ENCODE measurements at places on chromosomes 7 and 10.
A peak's percentile ranks its signal among the peaks of the same experiment; 100 is the strongest.

DNA sequence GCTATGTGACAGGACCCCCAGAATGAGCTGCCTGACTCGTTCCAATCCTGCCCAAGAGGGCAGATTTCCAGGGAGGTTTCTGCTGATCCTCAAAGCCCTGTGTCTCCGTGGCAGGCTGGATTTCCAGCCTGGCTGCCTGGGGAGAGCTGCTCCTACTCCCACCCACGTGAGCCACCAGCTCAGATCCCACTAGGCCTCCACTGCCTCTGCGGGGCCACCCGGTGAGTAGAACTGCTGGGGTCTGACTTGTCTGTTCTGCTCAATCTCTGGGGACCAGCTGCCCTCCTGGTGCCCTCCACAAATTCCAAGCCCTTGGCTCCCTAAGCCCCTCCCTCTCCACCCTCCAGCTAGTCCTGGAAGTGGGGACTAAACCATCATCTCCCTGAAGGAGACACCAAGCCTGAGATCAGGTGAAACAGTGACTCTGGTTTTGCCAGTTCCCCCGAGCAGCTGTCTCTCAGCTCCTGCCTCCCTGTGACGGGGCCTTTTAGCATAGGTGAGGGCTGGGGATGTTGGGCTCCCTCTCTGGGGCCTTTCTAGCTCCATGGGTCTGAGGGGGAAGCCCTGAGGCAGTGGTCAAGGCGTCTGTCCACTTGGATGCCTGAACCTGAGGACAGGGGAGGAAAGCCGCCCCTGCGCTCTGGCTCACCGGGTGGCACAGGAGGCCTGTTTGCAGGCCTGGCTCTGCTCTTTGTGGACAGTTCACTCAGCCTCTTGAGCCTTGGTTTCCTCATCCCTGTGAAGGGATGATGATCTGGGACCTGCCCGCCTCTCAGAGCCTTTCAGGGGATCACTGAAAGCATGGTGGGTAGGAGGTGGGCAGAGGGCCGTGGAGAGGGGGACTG is 5.6 kb downstream of the FAM241B start:
- no peak for DNase-seq

GRCh38 chr7:108528183-108528712 is 2.3 kb upstream of the PNPLA8 start:
- DNase-seq = no peak

DNA sequence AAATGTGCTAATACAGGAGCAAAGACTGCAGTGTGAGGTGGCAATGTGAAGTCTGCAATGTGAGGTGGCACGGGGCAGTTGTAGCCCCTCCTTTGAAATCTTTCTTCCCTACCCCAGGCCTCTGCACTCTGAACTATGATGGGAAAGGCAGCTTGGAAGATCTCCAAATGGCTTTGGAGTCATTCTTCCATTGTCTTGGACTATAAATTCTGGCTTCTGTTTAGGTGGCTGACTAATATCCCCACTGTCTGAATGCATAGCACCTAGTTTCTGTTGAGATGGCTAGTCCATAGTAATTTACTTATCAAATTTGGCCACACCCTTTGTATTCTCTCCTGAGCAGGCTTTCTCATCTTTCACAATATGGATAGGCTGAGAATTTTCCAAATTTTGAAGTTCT is 175.0 kb downstream of the CFTR start:
- no peak for DNase-seq

DNA sequence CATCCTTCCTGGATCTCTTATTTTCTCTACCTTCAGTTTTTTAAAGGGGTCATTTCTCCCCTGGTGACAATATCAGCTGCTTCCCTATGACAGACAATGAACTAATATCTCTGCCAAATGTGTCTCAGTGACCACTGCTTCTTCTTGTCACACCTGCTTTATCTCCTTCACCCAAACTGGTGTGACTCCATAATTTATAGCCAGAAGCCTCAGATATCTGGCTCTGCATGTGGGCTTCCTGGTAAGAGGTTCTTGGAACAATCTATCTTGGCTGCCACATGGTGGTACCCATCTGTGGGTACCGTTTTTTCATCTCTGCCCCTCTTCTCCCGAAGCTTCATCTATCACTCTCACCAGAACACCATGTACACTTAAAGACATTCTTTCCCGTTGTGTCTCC is 37.0 kb downstream of the CPVL start:
- no peak for DNase-seq

GRCh38 chr7:104367926-104368325 is 39.5 kb downstream of the LHFPL3 start:
- DNase-seq = no peak

DNA sequence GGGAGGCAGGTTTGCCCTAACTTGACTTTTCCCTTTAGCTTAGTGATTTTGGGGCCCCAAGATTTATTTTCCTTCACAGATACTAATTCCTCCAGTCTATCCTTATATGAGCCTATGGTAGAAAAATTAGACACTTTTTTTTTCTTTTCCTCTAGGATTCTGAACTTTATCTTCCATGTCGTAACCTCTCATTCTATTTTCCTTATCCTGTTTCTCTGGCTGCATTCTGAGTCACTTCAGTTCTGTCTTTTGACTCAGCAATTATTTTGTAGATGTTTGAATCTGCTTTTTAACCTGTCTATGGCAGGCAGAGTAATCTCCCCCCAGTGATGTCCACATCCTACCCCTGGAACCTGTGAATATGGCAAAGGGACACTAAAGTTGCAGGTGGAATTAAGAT is 7.1 kb upstream of the NOD1 start:
- DNase-seq = no peak

DNA sequence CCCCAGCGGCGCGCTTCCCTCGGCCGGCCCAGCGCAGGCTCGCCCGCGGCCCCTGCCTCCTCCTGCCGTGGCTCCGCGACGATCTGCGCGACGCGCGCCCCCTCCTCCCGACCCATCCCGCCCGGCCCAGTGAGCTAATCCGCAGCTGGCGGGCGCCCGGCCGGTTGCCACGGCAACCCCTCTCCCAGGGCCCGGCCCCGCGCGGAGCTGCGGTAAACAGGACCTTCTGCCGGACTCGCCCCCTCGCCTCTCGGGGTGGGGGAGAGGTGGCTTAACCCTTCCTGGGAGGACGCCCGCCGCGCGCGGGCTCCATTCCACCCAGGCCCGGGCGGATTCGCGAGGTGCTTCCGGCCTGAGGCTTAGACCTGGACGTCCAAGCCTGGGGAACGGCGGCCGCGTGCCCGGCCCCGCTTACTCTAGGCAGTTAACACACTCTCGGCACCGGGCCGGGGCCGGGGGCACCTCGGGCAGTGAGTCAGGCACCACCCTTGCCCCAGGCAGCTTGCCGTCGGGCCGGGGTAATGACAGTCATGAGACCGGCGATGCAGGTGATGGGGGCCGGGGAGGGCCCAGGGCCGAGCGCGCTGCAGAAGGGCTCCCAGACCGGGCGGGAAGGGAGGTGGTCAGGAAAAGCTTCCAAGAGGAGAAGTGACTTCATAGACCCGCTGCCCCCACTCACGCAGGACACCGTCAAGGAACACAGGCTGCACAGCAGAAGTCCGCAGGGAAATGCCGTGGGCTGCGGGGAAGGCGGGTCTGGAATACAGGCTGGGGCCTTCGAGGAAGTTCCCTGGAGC is at the start of gene DENND2A:
Gene DENND2A, minus strand, starts transcription at position 87 of the 797 bp plus-strand sequence. CDS start 38,416 bp downstream, outside the sequence.
- DNase-seq = peak; percentile 90

Measured in glutamatergic neuron (in vitro differentiated cells).